ENCODE measurements at places on chromosomes 13 and 19.
A peak's percentile ranks its signal among the peaks of the same experiment; 100 is the strongest.

- no peak for DNase-seq
These were observed 22.3 kb upstream of the MYDGF start for GRCh38 chr19:4692251-4693077.

- DNase-seq = no peak
These were observed 172.4 kb downstream of the SLC7A1 start for GRCh38 chr13:29423050-29423449.

- DNase-seq = no peak
These were observed 6.5 kb downstream of the NKPD1 start for GRCh38 chr19:45154064-45154827.

- DNase-seq = peak; percentile 63
These were observed 12.8 kb downstream of the MOB3A start for GRCh38 chr19:2083174-2083854.

DNA sequence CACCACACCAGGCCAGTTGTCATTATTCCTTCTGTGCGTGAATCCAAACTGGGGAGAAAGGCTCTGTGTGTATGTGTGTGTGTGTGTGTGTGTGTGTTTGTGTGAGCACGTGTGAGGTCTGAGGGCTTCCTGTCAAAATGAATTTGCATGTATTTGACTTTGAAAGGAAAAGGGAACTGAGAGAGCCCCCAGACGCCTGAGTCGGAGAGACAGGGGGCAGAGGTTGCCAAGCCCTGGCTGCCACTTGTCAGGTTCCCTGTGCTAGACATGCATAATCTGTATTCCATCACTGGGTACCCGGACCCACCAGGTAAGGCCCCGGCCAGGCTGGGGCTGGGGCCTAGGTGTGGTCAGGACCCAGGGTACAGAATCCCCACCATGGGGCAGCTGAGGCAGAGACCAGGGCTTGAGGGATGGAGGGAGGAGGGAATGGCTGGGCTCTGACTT lies at the start of gene CLEC17A:
Gene CLEC17A, plus strand, starts transcription at position 191 of the 447 bp plus-strand sequence. Its CDS starts 77 bp downstream, at position 268.
- DNase-seq = peak; percentile 70

DNA sequence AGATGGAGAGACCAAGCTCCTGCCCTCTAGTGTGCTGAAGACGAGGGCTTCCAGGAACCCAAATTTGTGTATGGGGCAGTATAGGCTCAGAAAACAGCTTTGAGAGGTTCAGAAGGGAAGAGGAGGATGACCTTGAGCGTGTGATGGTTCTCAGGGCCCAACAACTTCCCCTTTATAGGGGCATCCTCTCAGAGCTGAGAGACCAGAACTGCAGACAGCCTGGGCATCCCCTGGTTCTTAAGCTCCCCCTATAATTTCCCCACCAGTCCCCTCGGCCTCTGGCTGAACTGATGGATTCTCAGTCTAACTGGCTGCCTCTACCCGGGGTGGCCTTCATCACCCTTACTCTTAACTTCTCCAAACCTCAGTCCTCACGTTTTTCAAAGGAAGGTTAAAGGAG lies 167.5 kb downstream of the URI1 start:
- DNase-seq = no peak

DNA sequence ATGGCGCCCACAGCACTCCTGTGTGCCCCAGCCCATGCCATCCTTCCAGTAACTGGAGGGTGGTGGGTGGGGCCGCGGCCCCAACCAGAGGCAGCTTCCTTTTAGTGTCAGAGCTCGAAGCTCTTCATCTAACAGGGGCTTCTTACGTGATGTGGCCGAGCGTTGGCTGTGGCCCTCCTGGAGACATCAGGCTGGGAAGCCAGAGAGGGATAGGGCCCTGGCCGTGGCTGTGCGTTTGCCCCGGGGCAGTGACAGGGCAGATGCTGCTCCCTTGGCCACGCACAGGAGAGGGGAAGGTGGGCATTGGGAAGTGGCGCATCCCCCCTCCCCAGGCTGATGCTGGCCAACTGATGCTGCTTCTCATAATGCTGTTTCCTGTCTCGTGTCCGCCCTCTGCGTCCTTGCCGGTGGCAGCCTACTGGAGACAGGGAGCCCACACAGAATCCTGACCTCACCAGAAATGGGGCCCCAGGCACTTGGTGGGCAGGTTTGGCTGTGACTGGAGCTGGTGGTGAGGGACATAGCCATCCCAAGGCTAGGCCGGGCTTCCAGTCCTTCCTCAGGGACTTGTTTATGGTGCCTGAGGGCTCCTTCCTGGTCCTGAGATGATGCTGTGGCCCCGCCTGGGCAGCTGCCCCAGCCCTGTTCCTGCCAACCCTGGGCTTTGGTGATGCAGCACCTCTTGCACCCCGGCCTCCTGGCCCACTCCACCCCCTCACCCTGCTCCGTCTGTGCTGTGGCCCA lies 34.3 kb downstream of the ATP4B start:
- DNase-seq = no peak

DNA sequence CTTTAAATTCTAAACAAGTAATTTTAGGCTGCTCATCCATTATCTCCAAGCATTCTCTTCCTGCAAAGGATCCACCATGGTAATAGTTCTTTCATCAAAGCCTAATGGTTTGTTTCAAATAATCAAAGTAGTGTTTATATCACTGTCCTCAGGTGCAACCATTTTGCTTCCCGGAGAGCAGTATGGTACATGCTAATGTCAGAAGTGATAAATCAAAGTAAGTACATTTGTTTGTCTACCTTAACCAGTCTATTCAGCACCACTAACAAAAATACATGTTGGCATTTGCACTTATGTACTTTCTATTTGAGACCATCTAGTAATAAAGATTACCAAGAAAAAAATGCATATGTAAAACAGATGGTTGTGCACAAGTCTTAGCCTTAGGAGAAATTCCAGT lies 37.5 kb downstream of the DACH1 start:
- DNase-seq = no peak

GRCh38 chr13:58919551-58919950 lies 1244.2 kb downstream of the DIAPH3 start:
- DNase-seq = no peak

- no peak for DNase-seq
These were observed 126.2 kb downstream of the KCNRG start for GRCh38 chr13:50141375-50141975.

DNA sequence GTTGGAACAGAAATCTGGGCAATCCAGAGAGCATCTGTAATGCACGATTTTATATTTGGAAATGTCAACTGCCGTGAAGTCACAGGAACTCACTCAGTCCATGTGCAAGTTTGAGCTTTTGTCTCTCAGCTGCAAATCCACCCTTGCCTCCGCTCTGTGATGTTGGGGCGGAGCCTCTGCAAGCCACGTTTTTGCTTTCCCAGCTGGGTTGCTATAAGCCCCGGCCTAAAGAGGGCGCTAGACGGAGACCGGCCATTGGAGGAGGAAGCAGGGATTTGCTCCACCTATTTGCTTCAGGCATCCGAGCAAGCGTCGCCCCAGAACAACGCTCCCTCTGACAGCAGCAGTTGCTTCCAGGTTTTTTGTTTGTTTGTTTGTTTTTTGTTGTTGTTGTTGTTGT lies 56.2 kb downstream of the TRPM4 start:
- DNase-seq = no peak

- peak; percentile 26 for DNase-seq
These were observed 48.7 kb upstream of the ITM2B start for GRCh38 chr13:48184260-48184659.

DNA sequence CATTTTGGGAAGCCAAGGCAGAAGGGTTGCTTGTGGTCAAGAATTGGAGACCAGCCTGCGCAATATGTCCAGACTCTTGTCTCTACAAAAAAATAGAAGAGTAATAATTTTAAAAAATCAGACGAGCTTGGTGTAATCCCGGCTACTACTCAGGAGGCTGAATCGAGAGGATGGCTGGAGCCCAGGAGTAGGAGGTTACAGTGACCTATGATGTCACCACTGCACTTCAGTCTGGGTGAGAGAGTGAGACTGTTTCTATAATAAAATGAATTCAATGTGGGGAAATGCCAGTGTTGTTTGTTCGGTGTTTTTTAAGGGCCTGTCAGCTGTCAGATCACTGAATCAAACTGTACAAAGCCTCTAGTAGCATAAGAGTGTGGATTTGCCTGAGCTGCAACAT lies 1.2 kb upstream of the FBXL3 start:
- no peak for DNase-seq

GRCh38 chr13:113953561-113953960 lies 20.3 kb downstream of the C13orf46 start:
- no peak for DNase-seq

- no peak for DNase-seq
These were observed 20.4 kb downstream of the EFNB2 start for GRCh38 chr13:106514928-106515634.

DNA sequence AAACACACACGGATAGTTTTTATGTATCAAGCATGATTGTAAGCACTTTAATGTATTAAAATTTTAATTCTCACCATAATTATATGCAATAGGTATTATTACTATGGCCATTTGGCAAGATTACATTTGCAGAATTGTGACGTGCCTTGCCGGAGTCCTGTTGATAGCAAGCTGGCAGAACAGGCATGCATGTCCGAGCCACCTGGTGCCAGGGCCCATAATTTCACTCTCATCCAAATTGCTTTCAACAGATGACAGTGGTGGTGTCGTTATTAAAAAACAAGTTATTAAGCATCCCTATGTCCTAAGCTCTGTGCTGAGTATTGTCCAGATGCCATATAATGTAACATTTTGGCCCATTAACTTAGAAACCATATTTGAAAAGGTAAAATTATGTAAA lies 374.3 kb downstream of the FOXO1 start:
- no peak for DNase-seq

- no peak for DNase-seq
These were observed 20.5 kb downstream of the ZNF114 start for GRCh38 chr19:48290401-48290770.

GRCh38 chr13:110978390-110978789 lies 63.5 kb upstream of the ANKRD10 start:
- no peak for DNase-seq

GRCh38 chr13:114268344-114269280 lies 12.8 kb upstream of the UPF3A start:
- no peak for DNase-seq

DNA sequence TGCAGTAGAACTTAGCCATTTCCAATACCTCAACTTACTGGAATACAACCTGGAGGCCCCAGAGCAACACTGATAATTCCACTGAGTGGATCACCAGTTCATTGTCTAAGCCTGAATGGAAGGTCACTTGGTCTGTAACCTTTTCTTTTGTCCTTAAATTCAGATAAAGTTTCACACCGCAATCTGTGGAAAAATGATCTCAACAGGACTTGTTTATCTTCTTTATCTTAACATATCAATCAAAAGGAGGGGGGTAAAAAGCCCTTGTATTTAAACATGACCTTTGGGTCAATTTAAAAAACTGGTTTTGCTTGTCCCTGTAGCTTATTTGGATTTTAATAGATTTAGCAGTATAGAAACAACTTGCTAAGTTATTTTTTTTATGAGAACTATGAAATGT lies 21.6 kb downstream of the SAE1 start:
- DNase-seq = no peak
